T-helper 17 cell (primary cell): ENCODE measurements at places on chromosomes 12 and 14. TPM values are rescaled to one million over a fixed set of nuclear protein-coding genes. Genes with fewer than 3 reads are reported as not detected.

GRCh38 chr12:48447755-48448154 is 24.6 kb upstream of the ANP32D start:
- no peak overlapping the region for H3K4me3 ChIP-seq
- H3K4me1 ChIP-seq = peaks cover 4% of the 10 kb centered on the region
- peaks cover 4% of the 10 kb centered on the region for H3K36me3 ChIP-seq

DNA sequence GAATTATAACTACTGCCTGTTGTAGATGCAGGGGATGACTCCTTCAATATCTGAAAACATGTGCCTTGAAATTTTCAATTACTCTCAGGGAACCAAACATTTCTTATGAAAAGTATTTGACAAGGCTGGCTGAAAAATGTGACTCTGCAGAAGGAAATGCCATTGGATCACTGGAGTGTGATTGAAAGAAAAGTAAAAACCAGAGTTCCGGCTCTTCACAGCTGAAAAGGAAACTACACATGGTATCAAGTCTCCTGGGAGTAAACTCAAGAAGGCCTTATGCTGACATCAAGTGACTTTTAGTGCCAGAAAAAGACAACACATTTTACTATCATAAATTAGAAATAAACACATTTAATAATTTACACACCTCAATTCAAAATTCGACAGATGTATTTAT is 693.0 kb downstream of the LRFN5 start:
- H3K4me1 ChIP-seq = no peaks in the 10 kb centered on the region
- no peaks in the 10 kb centered on the region for H3K27me3 ChIP-seq
- H3K27ac ChIP-seq = no peak overlapping the region

DNA sequence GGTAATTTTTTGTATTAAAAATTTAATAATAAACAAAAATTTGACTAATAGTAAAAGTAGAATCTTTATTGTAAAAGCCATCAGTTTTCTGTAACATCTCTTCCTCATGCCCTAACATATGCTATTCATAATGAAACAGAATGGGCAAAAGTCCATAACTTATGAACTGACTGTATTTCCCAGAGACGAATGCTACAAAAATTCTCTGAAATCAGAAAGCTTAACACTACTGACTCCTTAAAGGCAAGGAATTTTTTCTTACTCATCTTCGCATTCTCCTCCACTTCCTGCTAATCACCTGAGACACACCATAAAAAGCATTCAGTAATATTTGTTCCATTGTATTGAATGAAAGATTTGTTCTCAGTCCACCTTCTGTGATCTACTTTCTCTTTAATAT is 17.6 kb downstream of the MON2 start:
- H3K27me3 ChIP-seq = no peaks in the 10 kb centered on the region
- H3K27ac ChIP-seq = peak overlapping the region; percentile 67
- H3K4me3 ChIP-seq = no peak overlapping the region
- H3K36me3 ChIP-seq = peaks cover 3% of the 10 kb centered on the region

DNA sequence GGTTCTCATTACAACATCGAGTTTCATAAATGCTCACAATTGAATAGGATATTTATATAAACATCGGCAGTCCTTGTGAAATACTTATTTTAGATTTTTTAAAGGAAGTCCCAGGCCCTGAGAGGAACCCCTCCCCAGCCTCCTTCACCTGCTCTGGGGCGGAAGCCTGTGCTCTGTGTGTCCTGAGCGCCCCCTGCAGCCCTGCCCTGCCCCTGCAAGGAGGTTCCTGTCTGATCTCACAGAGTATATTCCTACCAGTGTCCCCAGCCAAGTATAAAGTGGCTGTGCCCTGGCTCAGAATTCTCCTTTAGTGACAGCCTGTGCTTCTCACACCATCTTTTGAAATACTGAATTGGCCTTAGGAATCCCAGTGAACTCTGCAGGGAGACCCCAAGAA is 659.5 kb downstream of the TMEM121 start:
- H3K27me3 ChIP-seq = peaks cover 5% of the 10 kb centered on the region
- peak overlapping the region; percentile 87 for H3K27ac ChIP-seq
- no peaks in the 10 kb centered on the region for H3K36me3 ChIP-seq
- peaks cover 26% of the 10 kb centered on the region for H3K4me1 ChIP-seq
- DNase-seq = peak; percentile 71

- no peak overlapping the region for H3K4me3 ChIP-seq
- peak overlapping the region; percentile 86 for H3K27ac ChIP-seq
- peaks cover 6% of the 10 kb centered on the region for H3K36me3 ChIP-seq
- no peak for DNase-seq
- H3K27me3 ChIP-seq = no peaks in the 10 kb centered on the region
- H3K4me1 ChIP-seq = peaks cover 52% of the 10 kb centered on the region
Observed at GRCh38 chr12:113070117-113070906, 13.8 kb downstream of the DTX1 start.

- no peak overlapping the region for H3K4me3 ChIP-seq
- H3K36me3 ChIP-seq = peaks cover 3% of the 10 kb centered on the region
- no peaks in the 10 kb centered on the region for H3K27me3 ChIP-seq
- no peak for DNase-seq
- H3K4me1 ChIP-seq = peaks cover 21% of the 10 kb centered on the region
Observed at GRCh38 chr12:47302111-47302671, 222.4 kb upstream of the AMIGO2 start.

HOXC13 gene
- not detected for total RNA-seq

CELA1 gene
- 0.50 TPM for total RNA-seq
